ENCODE measurements at places on chromosomes 4 and X. TPM values are rescaled to one million over a fixed set of nuclear protein-coding genes. Genes with fewer than 3 reads are reported as not detected.
A peak's percentile ranks its signal among the peaks of the same experiment; 100 is the strongest.

DNA sequence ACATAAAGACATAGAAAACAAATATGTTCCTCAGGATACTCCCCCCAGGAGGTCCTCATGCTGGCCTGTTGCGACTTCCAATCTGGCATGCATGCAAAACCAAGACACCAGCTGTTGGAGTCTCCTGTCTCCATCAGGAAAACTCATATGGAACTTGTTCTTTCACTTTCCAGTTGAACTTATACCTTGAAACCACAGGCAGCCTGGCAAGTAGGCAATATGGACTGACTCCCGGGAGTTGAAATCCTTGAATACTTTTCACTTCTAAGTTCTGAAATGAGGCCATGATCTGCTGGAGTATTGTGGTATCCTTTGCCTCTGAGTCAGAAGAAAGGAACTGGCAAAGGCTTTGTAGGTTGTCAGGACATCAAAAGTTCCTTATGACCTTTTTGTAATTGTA, 444.2 kb downstream of the IDS start:
- DNase-seq: no peak

Gene ACOT9
- 27.8 TPM for total RNA-seq

- no peak for DNase-seq
These were observed 95.6 kb upstream of the METTL14 start for GRCh38 chr4:118589471-118590055.

- no peak for DNase-seq
These were observed 27.8 kb downstream of the FRYL start for GRCh38 chr4:48752246-48752645.

Gene PDGFRA
- not detected for total RNA-seq

DNA sequence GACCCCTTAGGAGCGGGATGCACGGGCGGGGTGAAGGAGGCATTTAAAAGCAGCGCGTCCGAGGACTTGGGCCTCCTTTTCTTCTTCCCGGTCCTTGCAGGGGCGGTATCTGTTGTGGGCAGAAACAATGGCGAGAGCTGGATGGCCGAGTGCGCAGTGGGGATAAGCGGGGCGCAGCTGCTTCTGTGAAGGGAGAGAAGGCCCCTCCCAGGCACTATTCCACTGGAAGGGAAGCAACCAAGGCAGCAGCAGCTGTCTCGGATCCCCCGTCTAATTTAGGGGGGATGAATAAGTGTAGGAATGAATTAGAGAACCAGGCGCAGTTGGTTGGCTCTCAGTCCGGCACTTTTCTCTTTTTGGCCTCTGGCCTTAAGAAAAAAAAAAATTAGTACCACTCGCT, 995 bp downstream of the SMARCA5 start:
- DNase-seq: peak; percentile 73

Gene IBSP
- not detected for total RNA-seq

DNA sequence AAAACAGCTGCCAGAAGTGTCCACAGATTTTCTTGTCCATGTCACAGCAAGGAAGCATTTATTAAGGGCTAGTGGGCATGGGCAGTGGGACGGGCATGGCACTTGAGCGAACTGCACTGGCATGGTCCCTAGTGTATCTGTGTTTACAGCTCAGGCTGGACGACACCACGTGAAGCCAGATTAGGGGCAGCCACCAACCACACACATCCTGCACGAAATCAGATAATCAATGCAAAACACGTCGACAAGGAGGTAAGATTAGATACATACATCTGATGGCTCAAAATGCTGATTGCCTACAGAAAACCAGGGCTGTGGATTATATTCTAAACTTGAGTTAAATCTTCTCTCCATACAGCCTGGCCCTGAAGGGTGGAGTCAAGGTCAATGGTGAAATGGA, 103.8 kb upstream of the ATP6AP2 start:
- no peak for DNase-seq

- no peak for DNase-seq
These were observed 21.8 kb upstream of the JADE1 start for GRCh38 chr4:128787509-128788311.

Gene PCDH19
- total RNA-seq: not detected

DNA sequence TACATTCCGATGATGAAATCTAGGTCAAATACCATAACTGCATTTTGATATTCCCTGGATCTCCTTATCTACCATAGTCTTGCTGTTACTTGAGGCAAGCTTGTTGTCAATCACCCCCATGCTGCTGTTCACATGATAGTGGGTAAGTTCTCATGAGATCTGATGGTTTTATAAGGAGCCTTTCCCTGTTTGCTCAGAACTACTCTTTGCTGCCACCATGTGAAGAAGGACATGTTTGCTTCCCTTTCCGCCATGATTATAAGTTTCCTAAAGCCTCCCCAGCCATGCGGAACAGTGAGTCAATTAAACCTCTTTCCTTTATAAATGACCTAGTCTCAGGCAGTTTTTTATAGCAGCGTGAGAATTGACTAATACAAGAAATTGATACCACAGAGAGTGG, 432.0 kb downstream of the GLUD2 start:
- no peak for DNase-seq

Gene PAGE2B
- not detected for total RNA-seq

GRCh38 chrX:131010186-131010585, 48.0 kb upstream of the ARHGAP36 start:
- no peak for DNase-seq

DNA sequence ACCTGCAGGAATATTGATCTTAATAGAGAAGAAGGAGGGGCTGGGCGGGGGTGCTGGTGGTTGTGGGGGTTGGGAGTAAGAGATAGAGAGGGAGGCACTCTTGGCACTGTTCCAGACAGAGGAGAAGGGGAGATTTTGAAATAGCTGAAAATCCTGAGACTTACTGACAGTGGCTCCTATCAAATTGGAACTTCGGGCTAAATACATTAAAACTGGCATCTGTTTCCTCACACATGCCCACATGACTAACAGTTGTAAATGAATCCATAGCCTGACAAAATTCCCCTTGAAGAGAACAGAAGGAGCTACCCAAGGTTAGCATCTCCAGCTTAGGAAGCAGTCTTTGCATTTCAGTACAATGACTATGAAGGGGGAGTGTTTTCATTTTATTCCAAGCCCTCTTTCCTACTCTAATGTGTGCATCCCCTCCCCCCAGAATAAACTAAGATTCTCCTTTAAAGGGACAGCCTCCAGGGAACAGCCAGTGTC, 1.4 kb downstream of the DCX start:
- DNase-seq: no peak

DNA sequence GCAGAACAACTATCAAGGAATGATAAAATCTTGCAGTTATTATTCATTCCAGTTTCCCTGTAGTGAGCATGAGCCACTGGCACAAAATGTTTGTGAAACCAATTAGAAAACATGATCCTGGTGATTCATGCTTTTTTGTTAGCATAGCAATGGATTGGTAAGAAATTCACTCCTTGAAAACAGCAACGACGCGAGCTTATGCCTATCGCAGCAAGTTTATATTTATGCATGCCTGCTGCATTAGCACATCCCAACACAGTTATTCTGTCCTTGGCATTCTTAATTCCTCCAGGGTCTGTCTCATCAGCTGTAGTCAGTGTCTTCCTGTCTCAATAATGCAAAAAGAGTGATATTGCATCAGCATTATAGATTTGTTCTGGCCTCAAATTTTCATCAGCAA, 975.9 kb downstream of the STIM2 start:
- DNase-seq: no peak

Gene RHOXF2B
- not detected for total RNA-seq

DNA sequence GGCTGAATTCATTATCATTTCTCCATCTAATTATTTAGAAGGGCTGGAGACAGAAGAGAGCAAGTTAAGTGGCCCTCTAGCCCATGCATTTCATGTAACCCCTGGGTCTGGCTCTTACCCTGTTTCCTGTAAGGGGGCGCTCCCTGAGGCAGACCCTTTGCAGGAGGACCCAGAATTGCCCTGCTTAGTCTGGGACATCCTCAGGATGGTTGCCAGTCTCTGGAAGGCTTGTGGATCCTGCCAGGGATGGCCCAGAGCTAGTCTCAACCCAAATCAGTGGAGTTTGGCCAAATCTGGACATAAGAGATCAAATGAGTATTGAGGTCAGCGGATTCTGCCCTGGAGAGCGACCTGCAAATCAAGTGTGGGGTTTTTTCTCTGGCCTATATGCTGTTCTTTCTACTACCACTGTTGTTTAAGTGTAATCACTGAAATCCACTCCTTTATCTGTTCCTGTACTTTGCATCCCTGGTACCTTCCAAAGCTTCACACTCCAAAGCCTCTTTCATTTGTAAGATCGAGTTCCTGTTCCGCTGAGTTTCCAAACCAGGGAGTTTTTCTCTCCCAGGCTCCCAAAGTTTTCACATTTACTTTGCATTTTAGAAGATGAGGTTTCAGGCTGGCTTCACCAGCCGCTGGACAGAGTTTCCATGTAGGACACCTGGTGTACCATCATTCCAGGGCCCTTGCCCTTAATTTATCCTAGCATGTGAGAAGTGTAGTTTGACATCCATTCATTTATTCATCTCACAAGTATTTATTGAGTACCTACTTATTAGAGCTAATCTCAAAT, 6.3 kb downstream of the KLF3 start:
- peak; percentile 34 for DNase-seq

GRCh38 chr4:185323606-185324005, 72.1 kb downstream of the LRP2BP start:
- no peak for DNase-seq

DNA sequence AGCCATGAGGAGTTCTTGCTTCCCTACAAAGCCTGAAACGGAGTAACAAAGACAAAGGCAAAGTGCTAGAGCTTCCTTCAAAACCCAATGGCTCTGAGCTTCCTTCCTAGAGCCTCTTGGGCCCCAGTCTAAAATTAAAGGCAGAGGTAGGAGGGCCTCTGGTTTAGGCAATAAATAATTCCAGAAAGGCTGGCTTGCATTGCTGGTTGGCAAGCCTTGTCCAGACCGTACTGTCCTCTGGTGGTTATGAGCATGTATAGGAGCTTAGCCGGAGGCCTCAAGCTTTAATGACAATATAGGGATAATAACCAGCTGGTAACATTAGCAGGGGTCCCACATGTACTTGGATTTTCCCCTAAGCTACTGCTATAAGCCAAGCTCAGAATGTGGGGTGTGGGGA, 237.3 kb downstream of the AR start:
- no peak for DNase-seq

Gene FGA
- total RNA-seq: not detected

DNA sequence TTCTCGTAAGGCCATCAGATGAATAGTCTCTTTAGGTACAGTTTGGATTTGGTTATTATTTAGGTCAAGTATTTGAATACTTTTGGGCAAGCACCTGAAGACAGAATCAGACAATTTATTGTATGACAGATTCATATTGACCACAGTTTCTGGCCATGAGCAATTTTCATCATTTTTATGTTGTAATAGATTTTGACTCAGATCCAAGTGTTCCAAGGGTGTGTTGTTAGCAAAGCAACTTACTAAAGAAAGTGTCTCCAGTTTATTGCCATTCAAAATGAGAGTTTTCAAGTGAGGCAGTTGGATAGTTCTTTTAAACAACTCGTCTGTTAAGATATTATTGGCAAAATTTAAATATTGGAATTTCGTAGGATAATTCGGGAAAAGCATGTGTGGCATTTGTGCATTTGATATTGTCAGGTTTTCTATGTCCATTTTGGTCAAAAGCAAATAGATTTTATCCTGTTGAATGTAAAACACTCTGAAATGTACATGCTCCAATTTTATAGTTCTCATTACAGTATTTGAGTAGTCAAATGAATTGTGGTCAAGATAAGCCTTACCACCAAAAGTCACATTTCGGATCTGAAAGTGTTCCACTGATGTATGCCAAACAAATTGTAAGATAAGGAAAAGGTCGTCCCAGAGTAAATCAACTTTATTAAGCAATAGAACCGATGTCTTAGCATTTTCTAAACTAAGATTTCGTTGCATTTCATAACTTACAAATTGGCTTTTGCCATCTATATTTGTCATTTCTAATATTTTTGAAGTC, 8.4 kb downstream of the TLR10 start:
- DNase-seq: no peak

Gene SPARCL1
- 0.11 TPM for total RNA-seq

- DNase-seq: no peak
These were observed 3.5 kb upstream of the CLNK start for GRCh38 chr4:10688022-10688421.

Gene GRIA2
- not detected for total RNA-seq

- DNase-seq: no peak
These were observed 279.2 kb downstream of the QDPR start for GRCh38 chr4:17232566-17233253.

GRCh38 chr4:1368421-1369090, 21.5 kb downstream of the UVSSA start:
- no peak for DNase-seq

GRCh38 chrX:147847999-147848398, 63.7 kb upstream of the FMR1 start:
- no peak for DNase-seq

- DNase-seq: no peak
These were observed 311.1 kb downstream of the INPP4B start for GRCh38 chr4:142535009-142535408.

- DNase-seq: no peak
These were observed 21.9 kb upstream of the MAD2L1 start for GRCh38 chr4:120088507-120088906.
